Inflammatory macrophage (primary cell): ENCODE measurements at places on chromosomes 3 and 15.

- no peak for DNase-seq
Measured at GRCh38 chr3:15154326-15154725, 51.7 kb upstream of the CAPN7 start.

DNA sequence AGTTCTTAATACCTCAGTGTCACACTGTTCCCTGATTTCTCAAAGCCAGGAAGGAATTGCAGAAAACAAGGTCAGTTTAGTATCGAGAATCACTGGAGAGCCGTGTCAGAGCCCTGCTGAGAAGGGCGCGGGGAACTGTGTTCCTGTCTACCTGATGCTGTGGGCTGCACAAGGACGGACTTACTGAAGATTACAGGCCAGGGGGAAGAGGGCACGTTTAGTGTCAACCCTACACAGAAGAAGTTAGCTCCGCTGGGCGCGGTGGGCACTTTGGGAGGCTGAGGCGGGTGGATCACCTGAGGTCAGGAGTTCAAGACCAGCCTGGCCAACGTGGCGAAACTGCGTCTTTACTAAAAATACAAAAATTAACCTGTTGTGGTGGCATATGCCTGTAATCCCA is 104.1 kb downstream of the APBA2 start:
- DNase-seq: no peak

DNA sequence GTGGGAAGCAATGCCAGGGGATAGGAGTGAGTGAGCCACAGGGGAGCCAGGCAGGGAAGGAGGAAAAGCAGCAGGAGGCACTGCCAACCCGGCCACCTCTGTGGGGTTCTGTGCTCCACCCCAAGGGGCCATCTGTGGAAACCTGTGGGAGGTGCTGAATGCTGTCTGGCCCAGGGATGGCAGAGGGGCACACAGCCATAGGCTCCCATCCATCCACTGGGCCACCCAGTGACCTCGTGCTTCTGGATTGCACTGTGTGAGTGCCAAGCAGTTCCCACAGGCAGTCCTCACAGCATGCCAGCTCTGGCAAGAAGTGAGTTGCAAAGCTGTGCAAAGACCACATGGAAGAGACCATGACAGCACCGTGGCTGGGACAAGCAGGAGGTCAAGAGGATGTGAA is 27.5 kb downstream of the DNAJB8 start:
- no peak for DNase-seq

GRCh38 chr3:183697123-183697609 is 431 bp upstream of the YEATS2 start:
- DNase-seq: no peak
